ENCODE measurements at places on chromosomes 12 and 14. TPM values are rescaled to one million over a fixed set of nuclear protein-coding genes. Genes with fewer than 3 reads are reported as not detected.

OR6C2 gene
- total RNA-seq = not detected

ACOT6 gene
- total RNA-seq = not detected

CD163 gene
- not detected for total RNA-seq

NANOG gene
- not detected for total RNA-seq

ALDH1L2 gene
- 153 TPM for total RNA-seq

OSGEP gene
- 28.6 TPM for total RNA-seq

PRKD1 gene
- total RNA-seq = 11.1 TPM

OTX2 gene
- not detected for total RNA-seq

ESPL1 gene
- 4.8 TPM for total RNA-seq

DNA sequence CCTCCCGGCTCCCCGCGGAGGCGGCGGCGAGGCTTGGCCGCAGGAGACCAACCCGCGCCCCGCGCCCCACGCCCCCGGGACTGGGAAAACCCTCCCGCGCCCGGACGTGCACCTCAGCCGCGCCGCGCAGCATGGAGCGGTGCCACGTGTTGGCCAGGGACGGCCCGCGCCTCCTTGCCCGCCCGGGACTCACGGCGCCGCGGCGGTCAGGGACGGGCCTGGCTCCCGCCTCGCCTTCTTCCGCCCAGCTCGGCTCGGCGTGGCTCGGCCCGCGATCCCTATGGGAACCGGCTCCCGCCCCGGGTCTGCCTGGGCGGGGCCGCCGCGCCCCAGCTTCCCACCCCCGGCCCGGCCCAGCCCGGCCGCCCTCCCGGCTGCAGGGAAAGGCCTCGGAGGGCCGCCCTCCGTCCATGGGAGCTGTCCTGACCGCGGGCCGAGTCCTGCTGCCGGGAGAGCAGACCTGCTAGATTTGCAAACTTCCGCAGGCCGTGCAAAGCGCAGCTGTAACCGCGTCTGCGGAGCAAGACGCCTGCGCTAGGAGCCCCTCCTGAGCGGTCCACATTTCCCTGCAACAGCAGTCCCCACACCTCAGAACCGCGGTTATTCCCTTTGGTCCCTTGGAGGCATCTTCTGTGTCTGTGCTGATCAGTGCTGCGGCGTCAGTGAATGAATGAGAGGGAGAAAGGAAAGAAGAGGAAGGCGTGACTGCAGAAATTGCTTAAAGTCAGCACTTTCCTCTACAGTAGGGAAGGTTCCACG, at the start of gene CDKL1:
Gene CDKL1, minus strand, starts transcription at position 251 of the 759 bp plus-strand sequence. CDS start 1,013 bp downstream, outside the sequence.
- peak; percentile 92 for DNase-seq

DNA sequence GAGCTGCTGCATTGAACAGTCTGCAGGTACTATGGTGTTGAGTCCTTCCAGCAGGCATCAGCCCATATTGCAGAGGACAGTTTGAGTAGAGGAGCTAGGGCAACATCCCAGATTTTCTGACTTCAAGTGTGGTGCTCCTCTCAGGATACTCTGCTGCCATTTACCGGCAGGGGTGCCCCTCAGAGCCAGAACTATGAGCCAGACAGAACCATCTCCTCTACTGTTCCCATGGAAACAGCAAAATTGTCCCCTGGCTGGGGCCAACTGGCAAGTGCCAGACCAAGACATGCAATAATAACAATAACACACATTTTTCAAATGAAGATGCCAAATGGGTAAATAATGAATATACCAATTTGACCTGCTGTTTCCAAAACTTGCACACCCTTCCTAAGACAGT, 102.9 kb downstream of the ADCK1 start:
- DNase-seq = no peak

DNA sequence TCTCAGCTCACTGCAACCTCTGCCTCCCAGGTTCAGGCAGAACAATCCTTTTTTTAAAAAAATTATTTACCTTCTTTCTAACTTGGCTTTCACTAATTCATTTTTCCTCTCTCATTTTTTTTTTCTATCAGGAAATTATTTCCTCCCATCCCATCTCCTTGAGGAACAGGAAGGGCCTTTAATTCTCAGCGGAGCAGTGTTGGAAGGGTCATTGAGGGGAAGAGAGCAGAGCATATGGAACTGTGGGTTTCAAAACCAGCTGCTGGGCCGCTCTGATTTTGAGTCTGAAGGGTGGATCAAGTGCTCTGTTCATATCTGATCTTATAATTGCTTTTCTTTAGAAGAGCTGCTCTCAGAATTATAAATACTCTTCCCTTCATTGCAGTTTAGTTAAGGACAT, 29.0 kb downstream of the NUBPL start:
- DNase-seq = no peak

DNA sequence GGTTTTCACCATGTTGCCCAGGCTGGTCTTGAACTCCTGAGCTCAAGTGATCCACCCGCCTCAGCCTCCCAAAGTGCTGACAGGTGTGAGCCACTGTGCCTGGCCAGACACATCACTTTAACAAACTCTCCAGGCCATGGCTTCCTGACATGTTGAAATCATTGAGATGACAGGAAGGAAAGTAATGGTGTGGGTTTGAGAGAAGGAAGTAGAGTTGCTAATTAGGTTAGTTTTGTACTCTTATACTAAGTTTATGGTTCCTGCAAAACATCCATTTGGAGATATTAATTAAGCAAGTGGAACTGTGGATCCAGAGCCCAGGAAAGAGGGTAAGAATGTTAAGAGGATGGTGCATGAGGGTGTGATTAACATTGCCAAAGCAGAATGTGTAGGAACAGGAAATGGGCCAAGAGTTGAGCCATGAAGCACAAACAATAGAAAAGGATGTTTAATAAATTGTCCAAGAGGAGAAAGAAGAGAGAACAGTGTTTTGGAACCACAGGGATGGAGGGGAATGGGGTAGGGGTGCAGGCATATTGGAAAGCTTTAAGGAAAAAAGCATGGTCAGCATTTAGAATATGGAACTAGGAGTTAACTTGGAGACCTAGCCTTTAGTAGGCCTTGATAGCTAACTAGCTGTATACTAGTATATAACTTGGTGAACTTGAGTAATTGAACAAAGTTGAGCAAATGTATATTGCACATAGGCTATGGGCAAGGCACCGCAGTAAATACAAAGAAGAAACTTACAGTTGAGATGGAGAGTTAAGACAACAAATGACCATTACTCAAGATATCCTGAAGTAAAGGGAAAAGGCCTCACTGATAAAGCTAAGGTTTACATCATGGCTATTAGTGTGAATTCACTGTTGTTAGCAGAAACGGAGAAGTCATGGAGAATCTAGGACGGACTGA, 91.3 kb upstream of the DNM1L start:
- DNase-seq = no peak

GRCh38 chr14:103854017-103854808, 6.8 kb upstream of the PPP1R13B start:
- DNase-seq = peak; percentile 57

DNA sequence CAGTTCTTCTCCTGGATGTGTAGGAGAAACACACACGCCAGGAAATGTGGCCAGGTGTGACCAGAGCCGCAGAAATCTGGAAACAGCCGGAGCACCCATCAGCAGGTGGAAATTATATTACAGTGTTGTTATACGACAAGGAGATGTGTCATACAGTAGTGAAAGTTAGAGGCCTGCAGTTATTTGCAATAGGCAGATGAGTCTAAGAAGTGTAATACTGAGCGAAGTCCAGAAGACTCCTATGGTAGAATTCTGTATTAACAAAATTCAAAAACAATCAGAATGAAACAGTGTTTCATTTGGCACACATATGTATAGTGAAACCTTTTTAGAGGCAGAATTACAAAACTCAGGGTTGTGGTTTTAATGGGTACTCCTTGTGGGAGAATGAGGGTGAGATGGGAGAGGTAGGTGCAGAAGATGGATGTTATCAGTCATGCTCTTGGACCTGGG, 39.3 kb upstream of the AMN start:
- no peak for DNase-seq

DNA sequence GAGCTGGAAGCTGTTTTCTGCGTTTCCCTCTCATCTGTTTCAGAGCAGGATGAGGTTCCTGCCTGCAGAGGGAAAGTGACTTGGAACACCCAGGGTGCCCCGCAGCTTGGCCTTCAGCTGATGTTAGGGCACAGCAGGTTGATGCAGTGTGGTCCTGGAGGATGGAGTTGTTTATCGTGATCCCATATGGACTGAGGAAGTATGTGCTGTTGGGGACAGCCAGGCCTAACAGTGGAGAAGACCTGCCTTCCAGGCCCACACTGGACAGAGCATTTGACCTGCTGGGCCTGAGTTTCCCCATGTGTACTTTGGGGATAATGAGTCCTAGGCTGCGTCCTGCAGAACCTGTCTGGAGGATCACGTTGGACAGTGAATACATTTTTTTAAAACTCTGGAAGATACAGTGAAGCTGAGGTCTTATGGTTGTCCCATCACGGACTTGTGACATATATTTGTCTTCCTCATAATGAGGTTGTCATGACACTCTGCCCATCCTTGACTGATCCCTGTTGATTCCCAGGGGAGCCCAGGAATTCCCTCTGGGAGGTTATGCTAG, 12.8 kb downstream of the SERPINA1 start:
- no peak for DNase-seq

- DNase-seq = no peak
Measured at GRCh38 chr14:68564826-68565759, 227.8 kb downstream of the ZFP36L1 start.

GRCh38 chr12:104060791-104061190, 3.5 kb upstream of the HCFC2 start:
- no peak for DNase-seq

GRCh38 chr12:113797535-113797868, 168.6 kb downstream of the RBM19 start:
- no peak for DNase-seq

DNA sequence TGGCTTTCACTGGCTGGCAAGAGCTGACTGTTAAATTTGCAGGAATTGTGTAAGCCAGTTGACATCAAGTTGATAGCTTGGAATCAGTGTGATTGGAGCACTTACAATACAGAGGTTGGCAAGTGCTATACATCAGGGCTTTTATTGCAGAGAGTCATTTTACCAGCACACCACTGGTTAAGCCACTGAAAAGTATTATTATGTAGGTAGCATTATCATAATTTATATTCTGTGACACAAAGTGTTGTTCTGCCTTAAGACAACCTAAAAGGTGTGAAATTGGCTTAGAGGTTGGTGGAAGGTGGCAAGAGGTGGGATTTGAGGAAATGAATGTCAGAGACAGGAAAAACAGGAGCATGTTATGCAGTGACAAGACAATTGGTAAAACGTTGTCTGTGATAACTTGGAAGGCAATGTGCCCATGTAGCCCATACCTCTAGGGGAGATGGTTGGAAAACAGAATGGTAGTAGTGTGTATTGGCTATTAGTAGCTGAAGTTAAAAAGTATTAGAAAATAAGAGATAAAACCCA, 172.9 kb upstream of the PRICKLE1 start:
- DNase-seq = no peak

GRCh38 chr12:112606611-112607365, 184.8 kb upstream of the RPH3A start:
- DNase-seq = no peak

DNA sequence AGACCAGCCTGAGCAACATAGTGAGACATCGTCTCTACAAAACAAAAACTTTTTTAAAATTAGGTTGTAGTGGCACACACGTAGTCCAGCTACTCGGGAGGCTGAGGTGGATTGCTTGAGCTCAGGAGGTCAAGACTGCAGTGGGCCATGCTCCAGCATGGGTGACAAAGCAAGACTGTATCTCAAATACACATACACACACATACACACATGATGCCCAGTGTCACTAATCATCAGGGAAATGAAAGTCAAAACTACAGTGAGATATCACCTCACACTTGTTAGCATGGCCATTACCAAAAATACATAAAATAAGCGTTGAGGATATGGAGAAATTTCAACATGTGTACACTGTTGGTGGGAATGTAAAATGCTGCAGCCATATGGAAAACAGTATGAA, 33.2 kb upstream of the KICS2 start:
- DNase-seq = no peak

- DNase-seq = no peak
Measured at GRCh38 chr14:52961060-52961639, 10.3 kb upstream of the FERMT2 start.

DNA sequence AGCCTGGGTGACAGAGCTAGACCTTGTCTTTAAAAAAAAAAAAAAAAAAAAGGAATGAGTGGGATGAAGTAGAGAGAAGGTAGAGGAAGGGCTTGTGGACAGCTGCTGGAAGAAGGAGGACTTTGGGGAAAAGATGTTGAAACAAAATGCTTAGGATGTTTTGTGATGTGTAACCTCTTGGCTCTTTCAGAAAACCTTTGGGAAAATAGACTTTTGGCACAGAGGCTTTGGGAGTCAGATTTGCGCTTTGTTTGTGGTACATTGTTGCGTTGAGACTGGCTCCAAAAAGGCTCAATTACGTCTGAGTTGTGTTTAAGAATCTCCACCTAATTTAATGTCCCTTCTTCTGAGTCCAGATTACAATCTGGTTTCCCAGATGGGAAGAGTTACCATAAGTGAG, 32.9 kb upstream of the SPTLC2 start:
- DNase-seq = no peak

DNA sequence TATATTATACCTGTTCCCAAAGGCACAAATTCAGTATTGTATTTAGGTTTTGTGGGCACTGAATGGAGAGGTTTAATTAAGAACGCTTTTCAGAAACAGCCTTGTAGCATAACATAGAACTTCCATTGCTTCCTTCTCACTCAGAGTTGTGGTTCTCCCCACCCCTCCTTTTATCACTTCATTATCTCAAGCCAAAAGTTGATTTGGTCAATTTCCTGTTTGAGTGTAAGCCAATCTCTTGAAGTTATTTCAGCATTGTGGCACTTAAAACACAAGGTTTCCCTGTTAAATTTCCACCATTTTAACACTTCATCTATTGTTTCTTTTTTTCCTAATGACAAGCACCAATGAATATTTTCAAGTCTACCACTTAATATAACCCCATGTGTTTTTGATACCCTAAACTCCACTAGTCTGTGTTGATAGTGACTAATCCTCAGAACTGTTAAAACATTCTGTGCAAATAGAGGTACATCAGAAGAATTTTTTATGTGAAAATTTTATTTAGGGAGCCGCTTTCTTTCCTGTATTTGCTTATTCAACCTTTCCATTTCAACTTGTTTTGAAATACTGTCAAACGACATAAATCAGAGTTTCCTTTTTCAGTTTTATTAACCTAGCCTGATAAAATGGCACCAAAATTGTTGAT, 340.1 kb downstream of the BCAT1 start:
- DNase-seq = no peak

- no peak for DNase-seq
Measured at GRCh38 chr12:125512541-125513298, 447.5 kb downstream of the AACS start.

GRCh38 chr14:73286598-73286997, 49.3 kb downstream of the PAPLN start:
- DNase-seq = no peak

All from chondrocyte (in vitro differentiated cells).